ENCODE measurements at places on chromosomes 11 and 22. TPM values are rescaled to one million over a fixed set of nuclear protein-coding genes. Genes with fewer than 3 reads are reported as not detected.

DNA sequence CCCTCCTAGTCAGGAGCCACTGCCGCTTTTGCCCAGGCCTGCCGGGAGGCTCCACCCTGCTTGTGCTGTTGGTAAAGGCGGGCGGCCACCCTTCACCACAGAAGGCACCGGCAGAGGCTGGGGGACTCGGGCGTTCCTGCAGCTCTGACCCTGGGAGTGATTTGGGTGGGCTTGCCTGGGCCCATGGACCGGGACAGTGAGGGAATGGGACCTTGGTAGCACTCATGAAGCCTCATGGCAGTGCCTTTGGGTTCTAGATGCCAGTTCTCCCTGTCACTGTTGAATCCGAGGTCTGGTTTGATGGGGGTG, 4.4 kb downstream of the TPCN2 start:
- no peaks in the 10 kb centered on the region for H3K4me1 ChIP-seq
- peaks cover 2% of the 10 kb centered on the region for H3K36me3 ChIP-seq
- H3K27ac ChIP-seq: no peak overlapping the region
- no peak for DNase-seq

- H3K27ac ChIP-seq: no peak overlapping the region
- H3K27me3 ChIP-seq: no peaks in the 10 kb centered on the region
- no peaks in the 10 kb centered on the region for H3K36me3 ChIP-seq
- H3K4me1 ChIP-seq: no peaks in the 10 kb centered on the region
Measured at GRCh38 chr22:21075516-21076138, 29.9 kb downstream of the LRRC74B start.

DNA sequence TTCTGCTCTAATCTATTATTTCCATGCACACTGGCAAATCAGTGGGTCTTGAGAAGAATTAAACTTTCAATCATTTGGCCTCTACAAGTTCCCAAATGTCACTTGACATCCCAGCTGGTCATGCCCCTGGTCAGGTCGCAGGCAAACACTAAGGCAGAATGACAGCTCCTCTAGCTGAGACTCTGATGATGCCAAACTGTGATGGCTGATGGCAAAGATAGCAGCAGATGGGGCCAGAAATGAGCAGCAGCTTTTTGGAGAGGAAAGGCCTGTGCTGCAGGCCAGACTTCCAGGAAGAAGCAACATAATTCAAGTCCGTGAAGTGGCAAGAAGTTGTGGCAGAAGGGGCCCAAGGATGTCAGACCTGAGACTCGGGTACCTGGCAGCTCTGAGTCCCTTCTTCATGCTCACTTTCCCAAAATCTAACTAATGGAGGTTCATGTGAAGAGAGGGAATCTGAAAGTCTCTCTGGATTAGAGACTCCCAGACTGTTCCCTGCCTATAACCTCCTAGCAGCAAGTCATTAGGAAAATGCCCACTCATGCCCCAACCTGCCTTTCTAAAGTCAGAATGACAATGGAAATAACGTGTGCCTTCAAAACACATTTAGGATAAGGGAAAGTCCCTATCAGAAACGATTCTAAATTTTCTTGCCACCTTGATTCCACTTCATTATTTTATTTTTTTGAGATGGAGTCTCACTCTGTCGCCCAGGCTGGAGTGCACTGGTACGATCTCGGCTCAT, 9.4 kb upstream of the PMM1 start:
- no peak for DNase-seq
- H3K4me1 ChIP-seq: peaks cover 7% of the 10 kb centered on the region
- no peak overlapping the region for H3K27ac ChIP-seq

The MUC6 gene
- 3.0 TPM for total RNA-seq

DNA sequence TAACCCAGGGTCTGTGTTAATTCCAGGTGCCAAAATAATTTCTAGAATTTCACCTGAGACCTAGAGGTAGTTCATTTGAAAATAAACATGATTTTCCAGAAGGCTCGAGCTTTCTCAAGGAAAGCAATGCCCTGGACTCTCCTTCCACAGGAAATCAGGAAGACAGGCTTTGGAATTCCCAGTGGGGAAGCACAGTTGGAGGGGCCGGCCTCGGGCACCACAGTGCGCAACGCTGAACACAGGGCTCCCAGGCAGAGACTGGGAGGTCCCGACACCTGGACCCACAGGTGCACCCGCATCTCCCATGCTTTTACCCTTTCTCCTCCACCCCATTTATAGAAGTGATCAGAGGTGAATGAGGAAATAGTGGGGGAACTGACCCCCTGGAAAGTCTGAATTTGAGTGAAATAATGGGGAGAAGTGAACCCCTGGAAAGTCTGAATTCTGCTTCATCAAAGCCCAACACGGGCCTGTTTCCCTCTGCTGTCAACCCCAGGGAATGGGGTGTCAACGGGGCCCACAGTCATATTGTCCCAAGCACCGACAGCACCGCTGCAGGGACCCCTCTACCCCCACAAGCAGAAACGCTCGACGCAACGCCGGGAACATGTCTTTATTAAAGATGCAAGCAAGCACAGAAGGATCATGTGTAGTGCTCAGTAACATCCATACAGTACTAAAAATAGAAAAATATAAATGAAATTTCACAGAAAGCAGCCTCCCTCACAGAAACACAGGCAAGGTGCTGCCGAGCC, 12.0 kb upstream of the EFCAB6 start:
- H3K27ac ChIP-seq: no peak overlapping the region
- peaks cover 15% of the 10 kb centered on the region for H3K4me1 ChIP-seq
- no peaks in the 10 kb centered on the region for H3K36me3 ChIP-seq
- H3K27me3 ChIP-seq: no peaks in the 10 kb centered on the region
- DNase-seq: no peak

DNA sequence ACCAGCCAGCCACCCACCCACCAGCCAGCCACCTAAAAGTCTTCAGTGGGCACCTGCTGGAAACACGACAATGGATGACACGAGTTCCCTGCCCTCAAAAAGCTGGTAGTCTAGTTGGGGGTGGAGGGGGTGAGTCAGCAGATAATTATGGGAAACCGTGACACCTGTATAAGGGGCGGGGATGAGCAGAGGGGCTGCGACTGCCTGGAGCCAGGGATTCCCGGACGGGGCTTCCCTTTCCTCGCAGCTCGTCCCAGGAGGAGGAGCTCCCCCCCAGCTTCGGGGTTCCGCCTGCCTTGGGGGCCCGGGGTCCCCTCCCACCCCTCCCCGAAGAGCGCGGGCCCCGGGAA, 2.3 kb upstream of the RTN4RL2 start:
- no peak overlapping the region for H3K27ac ChIP-seq
- no peaks in the 10 kb centered on the region for H3K36me3 ChIP-seq
- H3K27me3 ChIP-seq: peaks cover 22% of the 10 kb centered on the region
- no peak for DNase-seq

The TAF1D gene
- total RNA-seq: 110 TPM

GRCh38 chr11:111557425-111558111, 17.0 kb downstream of the LAYN start:
- no peaks in the 10 kb centered on the region for H3K36me3 ChIP-seq
- no peaks in the 10 kb centered on the region for H3K27me3 ChIP-seq
